Fibroblast of skin of right biceps (primary cell): ENCODE measurements at places on chromosomes 11 and 22.
A peak's percentile ranks its signal among the peaks of the same experiment; 100 is the strongest.

DNA sequence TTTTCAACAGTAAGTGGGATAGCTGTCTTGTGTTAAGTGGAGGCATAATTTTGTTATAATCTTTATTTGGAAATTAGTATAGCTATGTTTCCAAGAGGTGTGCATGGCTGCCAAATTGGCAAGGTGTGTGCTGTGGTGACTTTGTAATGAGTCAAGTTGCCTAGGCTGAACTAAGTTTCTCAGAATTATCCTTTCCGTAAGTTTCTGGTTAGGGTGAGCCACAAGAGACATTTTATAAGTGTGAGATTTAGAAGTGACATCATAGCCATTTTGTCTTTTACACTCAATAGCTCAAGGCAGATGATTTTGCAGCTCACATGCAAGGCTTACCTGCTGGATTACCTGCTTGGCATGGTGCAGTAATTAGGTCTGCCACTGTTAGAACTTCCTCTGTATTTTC is 90.3 kb downstream of the C11orf87 start:
- no peak for DNase-seq

DNA sequence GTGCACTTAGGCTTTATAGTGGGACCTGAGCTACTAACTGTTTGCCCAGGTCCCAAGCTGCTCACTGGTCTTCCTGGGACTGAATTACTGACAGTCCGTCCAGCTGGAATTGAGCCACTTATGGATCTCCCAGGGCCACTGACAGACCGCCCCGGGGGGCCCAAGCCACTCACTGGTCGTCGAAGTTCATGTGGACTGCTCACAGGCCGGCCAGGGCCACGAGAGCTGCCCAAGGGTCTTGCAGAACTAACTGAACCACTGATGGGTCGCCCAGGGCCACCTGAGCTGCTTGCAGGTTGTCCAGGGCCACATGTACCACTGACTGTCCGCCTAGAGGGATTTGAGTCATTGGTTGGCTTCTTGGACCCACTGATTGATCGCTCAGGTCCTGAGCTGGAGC is 15.1 kb downstream of the MISFA start:
- no peak for DNase-seq

DNA sequence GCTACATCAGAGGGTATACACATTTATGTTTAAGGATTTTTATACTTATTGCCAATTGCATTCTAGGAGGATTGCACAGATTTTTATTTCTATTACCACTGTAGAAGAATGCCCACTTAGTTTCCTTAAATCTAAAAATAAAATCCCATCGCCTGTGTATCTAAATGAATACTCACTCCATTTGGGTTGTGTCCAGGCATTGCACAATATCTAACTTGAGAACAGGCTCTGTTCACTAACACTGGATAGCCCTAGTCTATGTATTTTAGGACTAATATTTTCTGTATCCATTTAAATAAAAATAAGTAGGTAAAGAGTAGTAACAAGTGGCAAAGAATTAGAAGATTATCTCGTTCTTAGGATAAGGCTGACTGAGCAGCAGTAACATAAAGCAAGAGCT is 4.1 kb downstream of the C11orf52 start:
- DNase-seq: peak; percentile 89

DNA sequence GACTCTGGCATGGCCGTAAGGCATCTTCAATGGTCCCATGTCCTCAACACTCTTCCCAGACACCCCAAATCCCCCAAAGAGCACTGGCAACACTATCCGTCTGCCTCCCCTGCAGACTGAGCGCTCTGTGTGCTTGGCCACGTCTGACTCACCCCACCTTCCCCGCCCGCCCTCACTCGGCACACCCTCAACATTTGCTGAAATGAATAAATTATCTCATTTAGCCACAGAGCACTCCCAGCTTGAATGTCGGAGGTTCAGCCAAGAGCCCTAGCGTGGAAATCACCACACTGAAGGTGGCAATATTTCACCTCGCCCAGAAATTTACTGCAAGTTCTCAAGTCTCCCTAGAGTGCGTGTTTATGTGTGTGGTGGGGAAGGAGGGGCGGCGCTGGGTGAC is 46.6 kb upstream of the TCF20 start:
- DNase-seq: peak; percentile 46

DNA sequence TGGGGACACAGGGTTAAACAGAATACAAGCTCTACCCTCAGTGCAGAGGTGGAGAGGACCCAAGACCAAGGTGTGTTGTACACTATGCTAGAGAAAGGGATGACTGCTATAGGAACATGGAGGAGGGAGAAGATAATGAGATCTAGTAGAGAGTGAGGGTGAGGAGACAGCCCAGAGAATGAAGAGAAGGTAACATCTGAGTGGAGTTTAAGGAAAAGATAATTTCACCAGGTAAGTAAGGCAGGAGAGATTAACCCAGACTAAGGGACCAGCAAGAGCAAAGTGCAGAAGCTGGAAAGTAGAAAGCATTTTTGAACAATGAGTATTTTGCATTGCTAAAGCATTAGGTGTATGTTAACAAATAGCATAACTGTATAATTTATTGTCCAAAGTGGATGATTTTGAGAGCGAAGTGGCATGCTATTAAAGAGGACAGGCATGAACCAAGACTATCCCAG is 128.8 kb downstream of the RASSF10 start:
- peak; percentile 54 for DNase-seq

- DNase-seq: no peak
Observed at GRCh38 chr11:64306876-64307622, 1.7 kb downstream of the ESRRA start.

DNA sequence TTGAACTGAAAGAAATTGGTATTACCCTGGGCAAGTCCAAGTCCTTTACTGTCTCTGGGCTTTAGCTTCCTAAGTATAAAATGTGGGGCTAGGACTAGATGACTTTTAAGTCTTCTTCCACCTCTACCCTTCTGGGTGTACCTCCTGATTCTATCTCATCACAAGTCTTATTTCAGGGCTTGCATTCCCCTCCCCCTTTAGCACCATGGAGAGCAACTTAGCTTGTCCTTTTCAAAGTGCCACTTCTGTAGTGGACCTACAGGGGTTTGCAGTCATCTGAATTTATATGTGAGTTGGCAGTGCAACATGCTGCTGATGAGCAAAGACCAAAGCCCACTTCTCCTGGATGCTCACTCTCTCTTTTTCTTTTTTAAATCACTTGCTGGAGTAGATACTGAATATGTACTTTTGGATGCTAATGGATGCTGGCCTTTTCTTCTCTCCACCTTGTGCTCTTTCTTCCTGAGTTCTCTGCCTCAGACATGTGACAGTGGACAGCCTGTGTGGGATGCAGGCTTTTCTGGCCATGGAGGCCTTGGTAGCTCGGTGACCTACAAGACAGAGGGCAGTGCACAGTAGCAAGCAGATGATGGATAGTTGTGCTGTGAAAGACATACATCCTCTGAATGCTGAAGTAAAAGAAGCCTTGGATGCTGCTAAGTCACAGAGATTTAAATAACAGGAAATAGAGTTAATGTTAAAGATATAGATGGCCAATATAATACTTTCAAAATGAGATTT is 185.0 kb downstream of the NELL1 start:
- no peak for DNase-seq

DNA sequence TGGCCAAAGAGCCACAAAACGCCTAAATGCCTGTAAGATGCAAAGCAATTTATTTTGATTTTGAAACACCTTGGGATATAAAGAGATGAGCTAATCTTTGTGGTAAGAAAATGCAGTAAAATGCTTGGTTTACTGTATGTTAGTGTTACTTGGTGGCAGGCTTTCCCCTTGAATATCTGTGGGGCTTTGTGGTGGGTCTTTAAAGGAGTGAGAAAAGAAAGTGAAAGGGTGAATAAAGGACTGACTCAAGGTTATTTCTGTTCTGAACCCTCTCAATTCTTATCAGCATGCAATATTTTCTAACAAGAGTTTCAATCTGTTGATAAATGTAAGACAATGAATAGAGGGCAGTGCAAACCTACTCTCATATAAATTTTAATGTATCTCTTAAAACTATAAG is 1555.9 kb upstream of the RAG2 start:
- DNase-seq: no peak

GRCh38 chr11:95792200-95792599 is 1.9 kb downstream of the CEP57 start:
- DNase-seq: no peak

DNA sequence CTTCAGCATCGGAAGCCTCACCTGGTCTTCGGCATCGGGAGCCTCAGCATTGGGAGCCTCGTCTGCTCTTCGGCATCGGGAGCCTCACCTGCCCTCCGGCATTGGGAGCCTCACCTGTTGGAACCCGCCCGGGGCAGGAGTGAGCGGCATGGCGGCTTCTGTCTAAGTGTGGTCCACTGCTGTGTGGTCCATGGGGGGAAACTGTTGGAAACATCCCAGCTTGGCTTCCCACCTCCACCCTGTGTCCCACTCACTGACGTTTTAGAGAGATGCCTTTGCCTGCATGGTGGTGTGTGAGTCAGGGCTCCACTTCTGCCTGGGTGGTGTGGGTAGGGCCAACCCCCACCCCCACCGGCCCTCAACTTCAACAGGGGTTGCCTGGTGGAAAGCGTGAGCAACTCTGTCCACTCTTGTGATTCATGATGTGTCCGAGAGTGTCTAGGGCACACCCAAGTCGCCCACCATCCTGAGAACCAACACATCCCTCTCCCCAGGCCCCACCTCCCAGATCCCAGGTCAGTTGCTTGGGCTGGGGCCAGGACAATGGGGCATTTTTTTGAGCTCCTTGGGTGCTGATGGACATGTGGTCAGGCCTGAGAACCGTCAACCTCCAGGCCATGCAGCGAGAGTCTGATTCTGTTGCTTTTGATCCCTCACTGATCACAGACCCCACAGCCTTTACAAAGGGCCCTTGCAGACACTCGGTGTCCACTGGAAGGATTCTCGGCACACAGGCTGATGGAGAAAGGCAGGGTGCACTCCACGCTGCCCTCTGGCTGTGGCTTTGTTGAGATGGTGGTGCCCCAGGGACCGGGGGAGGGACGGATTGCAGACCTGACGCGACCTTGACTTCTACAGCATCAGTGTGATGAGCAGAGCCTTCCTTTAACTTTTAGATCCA is 406.7 kb downstream of the TBC1D22A start:
- DNase-seq: peak; percentile 7

DNA sequence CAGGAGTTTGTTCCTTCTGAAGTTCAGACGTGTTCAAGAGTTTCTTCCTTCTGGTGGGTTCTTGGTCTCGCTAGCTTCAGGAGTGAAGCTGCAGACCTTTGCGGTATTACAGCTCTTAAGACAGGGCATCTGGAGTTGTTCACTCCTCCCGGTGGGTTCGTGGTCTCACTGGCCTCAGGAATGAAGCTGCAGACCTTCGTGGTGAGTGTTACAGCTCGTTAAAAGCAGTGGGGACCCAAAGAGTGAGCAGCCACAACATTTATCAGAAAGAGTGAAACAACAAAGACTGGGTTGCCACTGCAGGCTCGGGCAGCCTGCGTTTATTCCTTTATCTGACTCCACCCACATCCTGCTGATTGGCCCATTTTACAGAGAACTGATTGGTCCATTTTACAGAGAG is 373.1 kb downstream of the ETS1 start:
- no peak for DNase-seq

DNA sequence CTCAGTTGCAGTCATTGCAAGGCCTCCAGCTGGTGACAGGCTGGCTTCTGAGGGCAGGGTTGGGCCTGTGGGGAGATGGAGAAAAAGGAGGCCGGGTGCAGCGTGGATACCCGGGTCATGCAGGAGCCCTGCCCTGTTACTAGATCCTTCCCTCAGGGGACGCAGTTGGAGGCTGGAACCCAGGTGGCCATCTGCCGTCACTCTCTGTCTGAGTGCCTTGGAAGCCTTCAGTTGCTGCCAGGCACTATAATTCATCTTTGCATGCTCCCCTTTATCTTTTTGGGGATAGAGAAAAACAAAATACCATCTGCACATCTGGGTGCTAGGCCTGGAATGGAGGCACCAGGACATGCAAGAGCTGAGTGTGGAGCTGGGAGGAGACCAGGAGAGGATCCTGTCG is 82.7 kb downstream of the TP53I11 start:
- no peak for DNase-seq

GRCh38 chr11:46357483-46357936 is 10.2 kb downstream of the DGKZ start:
- no peak for DNase-seq

DNA sequence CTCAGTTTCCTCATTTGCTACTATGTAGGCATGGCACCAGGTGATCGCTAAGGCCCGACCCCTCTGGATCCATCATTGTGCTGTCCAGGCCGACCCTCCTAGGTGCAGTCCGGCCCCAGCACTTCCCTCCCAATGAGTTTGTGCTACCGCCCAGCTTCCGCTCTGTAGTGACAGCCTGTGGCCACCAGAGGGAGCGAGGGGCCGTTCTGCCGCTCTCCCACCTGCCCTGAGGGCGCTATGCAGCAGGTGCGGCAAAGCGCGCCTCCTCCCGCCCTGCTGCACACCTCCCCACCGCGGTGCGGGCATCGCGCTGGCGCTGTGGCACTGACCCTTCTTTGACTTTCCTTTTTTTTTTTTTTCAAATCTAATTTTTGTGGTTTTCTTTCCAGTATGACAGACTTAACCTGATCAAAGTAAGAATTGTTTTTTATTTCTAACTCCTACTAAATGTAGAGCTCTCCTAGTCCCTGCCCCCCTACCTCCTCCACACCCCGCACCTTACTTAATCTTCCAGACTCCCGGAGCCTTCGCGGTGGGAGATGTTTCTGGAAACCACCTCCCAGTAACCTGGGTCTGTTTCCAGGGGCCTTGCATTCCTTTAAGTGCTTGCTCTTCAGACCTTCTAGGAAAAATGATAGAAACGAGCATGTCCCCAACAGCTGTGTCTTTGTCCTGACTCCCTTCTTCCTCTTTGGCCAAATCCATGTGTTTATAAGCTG is 73.7 kb downstream of the SCN3B start:
- peak; percentile 28 for DNase-seq

GRCh38 chr11:59223611-59224010 is 10.9 kb upstream of the MPEG1 start:
- DNase-seq: no peak

- DNase-seq: no peak
Observed at GRCh38 chr11:96317571-96317970, 25.4 kb downstream of the MAML2 start.

DNA sequence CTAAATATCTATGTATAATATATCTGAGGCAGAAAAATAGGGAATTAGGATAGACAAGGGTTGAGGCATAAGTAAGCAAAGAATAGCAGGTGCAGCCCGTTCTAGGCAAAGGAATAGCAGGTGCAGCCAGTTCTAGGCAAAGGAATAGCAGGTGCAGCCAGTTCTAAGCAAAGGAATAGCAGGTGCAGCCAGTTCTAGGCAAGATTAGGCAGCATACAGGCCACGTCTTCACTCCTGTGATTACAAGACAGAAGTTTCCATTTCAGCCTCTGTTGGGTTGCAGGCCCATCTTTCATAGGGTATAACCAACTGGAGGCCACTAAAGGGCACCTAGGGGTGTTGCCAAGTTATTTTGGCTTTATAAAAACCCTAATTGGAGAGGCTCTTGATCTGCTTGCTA is 28.8 kb upstream of the CHORDC1 start:
- no peak for DNase-seq

GRCh38 chr22:38645430-38645829 is 10.8 kb downstream of the FAM227A start:
- no peak for DNase-seq

DNA sequence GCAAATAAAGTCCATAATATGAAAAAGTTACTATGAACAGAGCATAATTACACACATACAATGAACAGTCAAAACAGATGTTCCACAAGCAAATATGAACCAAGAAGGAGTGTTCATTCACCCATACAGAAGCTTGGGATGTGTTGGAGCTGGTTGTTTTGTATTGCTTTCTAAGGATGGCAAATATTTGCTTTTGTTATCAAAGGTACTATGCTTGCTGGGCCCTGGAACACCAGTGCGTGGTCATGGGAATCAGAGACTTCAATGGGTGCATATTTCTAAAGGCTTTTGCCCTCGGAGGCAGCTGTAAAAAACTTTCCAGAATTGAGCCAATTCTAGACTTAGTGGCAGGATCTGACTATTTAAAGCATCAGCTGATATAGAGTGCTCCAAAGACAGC is 85.1 kb downstream of the BARX2 start:
- no peak for DNase-seq
